ENCODE measurements at places on chromosomes 16 and 17. TPM values are rescaled to one million over a fixed set of nuclear protein-coding genes. Genes with fewer than 3 reads are reported as not detected.

- peak; percentile 72 for DNase-seq
These were observed at the start of gene TMC7 for GRCh38 chr16:18983565-18984434. TMC7 (plus strand) TSS chr16:18983934; CDS start chr16:18984064, 130 bp downstream.

DNA sequence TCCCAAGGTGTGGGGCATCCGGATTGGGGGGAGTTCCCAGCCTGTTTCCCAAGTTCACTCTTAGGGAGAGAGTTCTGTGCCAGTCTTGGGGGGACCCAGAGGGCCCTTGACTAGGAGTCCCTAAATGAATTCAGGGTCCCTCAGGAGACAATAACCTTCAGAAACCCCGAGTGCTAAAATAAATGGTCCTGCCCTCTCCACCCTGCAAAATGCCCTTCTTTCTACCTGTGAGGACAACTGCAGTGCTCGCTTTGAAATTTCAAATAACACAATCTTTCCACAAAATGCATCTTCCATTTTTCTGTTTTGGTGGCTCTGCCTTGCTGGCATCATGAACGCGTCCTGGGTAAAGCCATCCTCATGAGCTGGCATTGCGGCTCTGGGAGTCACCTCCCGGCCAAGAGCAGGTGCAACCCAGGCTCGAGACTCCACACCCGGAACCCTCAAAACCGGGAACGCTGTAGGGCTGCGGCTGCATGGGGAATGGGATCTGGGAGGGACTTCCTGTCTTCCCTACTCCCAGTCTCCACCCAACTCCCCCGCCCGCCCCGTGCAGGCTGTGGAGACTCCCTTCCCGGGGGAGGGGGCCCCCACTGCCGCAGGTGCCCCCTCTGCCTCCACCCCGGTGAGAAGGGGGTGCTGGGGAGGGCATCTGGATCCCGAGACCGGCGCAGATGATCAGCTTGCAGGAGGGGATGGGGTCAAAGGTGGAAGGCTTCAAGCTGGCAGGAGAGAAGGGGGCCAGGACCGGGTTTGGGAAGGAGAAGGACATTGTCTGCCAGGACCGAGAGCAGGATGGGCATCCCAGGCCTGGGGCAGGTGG lies at the start of gene ZNF205:
ZNF205 (plus strand) TSS at position 529 of the 823 bp plus-strand sequence. CDS start 845 bp downstream, outside the sequence.
- DNase-seq = no peak

DNA sequence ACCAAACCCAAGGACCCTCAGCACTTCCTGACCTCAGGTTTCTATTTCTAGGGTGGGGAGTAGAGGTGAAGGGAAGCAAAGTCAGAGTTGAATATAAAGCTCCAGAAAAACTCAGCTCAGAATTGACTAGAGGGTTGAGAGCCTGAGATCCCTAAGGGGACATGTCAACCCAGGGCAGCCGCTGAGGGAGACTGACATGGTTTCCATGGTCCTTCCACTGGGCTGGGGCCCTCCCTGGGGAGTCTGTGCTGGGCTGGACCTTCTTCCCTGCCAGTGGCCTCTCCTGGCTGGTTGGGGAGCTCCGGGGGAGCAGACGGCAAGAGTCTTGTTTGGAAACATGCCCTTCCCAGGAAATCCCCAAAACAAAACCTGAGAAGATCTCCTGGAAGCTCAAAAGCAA lies 121.3 kb downstream of the METRNL start:
- no peak for DNase-seq

- DNase-seq = no peak
These were observed 115.2 kb downstream of the C17orf67 start for GRCh38 chr17:56718515-56718914.

DNA sequence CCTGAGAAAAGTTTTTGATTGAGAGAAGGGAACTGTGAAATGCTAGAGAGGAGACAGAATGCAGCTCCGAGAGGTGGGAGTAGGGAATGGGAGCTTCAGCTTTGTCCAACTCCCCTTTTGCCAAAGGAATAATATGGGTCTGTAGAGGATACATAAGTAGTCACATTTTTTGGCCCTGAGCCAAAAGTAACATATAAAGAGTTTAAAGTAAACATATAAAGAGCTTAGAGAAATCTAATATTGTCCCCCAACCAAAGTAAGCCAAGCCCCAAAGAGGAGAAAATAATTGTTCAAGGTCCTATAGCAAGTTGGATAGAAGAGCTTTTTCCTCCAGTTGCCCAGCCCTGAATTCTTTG lies 215.1 kb downstream of the TMEM114 start:
- DNase-seq = no peak

GRCh38 chr16:86464044-86464443 lies 46.3 kb upstream of the FOXF1 start:
- DNase-seq = no peak

DNA sequence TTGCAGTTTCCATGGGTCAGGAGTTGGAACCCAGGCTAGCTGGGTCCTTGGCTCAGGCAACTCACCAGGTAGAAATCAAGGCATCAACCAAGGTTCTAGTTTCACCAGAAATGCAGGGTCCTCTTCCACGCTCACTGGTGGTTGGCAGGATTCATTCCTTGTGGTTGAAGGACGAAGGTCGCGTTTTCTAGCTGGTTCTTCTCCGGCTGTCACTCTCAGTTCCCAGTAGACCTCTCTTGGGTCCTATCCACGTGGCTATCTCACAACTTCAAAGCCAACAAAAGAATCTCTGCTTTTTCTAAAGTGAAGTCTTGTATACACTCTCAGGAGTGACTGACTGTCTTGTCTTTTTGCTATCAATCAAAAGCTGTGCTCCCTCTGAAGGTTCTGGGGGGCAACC lies 146.3 kb upstream of the NOL11 start:
- no peak for DNase-seq

- no peak for DNase-seq
These were observed 139.1 kb upstream of the FOXF1 start for GRCh38 chr16:86371083-86371803.

GRCh38 chr17:45160447-45161287 lies 1.0 kb upstream of the HEXIM2 start:
- no peak for DNase-seq

RPGRIP1L gene
- total RNA-seq = 10.8 TPM

CD300H gene
- total RNA-seq = not detected

ABCA6 gene
- 100 TPM for total RNA-seq

USB1 gene
- total RNA-seq = 37.3 TPM

PLA2G10 gene
- not detected for total RNA-seq

FOXC2 gene
- total RNA-seq = 2.3 TPM

RHBDL3 gene
- 0.14 TPM for total RNA-seq

KRT20 gene
- not detected for total RNA-seq

RAB37 gene
- 0.53 TPM for total RNA-seq

PIPOX gene
- total RNA-seq = 2.0 TPM

TMEM132E gene
- total RNA-seq = not detected

ASGR2 gene
- not detected for total RNA-seq
